ENCODE measurements at places on chromosomes 1 and 21.

DNA sequence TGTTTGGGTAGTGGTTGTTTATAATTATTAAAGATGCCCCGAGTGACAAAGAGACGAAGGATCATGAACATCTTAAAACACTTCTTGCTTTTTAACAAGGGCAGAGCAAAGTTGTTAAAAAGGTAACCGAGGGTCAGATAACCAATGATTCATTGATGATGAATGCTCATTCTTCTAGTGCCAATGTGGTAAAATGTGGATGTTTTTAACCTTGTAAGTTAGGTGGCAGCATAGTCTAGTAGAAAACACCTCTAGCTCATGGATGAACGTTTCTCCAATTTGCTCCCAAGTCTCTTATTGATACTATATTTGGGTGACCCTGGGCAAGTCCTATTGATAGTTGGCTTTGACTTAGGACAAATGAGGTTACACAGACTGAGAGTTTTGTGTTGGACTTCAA is 167.9 kb downstream of the KIF26B start:
- DNase-seq, result no peak

- DNase-seq, result no peak
Observed at GRCh38 chr1:9705337-9706093, 54.0 kb downstream of the PIK3CD start.

DNA sequence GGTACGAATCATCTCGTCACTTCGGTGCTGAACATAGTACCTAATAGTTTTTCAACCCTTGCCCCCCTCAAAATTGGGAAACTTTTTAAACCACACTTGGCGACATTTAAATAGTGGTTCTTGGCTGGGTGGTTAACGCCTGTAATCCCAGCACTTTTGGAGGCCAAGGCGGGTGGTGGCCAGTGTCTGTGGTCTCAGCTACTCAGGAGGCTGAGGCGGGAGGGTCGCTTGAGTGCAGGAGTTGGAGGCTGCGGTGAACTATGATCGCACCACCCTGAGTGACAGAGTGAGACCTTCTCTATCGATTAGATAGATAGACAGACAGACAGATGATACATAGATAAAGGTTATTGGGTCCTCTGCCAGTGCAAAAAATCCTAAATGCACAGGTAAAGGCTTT is 55.5 kb upstream of the RASAL2 start:
- no peak for DNase-seq

DNA sequence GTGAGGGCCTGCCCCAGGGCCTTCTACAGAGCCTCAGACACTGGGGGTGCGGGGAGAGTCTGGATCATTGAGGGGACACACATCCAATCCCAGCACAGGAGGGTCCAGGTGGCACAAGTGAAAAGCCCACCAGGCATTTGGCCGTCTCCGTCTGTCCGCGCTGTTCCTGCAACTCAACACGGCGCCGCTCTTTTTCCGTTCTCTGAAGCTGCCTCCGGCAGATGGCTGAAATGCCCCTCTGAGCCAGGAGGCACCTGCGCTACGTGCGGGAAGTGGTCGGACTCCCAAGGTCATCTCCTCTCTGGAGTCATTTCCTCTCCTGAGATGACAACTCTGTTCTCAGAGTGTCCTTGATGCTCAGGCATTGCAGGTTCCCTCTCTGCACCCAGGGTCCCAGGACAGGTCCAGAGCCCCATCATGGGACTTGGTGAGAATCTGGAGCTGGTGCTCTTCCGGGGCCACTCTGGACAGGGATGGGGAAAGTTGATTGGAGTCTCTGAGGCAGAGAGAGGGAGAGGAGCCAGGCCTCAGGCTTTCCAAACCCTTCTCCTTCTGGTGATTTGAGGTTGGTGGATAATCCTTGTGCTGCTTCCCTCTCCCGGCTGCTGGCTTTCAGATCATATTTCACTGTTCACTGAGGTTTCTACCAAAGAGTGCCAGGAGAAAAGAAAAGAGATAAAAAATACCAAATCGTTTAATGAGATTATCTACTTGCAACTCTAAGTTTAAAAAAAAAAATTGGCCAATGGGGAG is 14.0 kb upstream of the MIXL1 start:
- no peak for DNase-seq

DNA sequence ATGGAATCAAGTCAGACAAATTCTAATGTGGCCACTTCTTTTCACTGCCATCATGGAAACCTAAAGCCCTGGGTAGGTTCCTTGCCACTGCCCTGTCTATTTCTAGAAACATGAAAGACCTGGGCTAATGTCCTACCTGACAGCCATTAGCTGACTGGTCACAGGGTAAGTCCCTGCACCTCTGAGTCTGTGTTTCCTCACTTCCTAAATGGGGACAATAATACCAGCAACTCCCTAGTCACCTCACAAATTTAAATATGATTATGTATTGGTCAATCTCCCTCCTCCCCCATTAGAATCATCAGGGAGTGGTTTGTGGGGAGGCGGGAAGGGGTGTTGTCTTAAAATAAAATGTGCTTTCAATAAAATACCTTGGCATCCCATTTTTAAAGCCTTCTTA is 2.2 kb downstream of the CREG1 start:
- no peak for DNase-seq

- no peak for DNase-seq
Observed at GRCh38 chr1:93344886-93345632, 648 bp upstream of the DR1 start.

DNA sequence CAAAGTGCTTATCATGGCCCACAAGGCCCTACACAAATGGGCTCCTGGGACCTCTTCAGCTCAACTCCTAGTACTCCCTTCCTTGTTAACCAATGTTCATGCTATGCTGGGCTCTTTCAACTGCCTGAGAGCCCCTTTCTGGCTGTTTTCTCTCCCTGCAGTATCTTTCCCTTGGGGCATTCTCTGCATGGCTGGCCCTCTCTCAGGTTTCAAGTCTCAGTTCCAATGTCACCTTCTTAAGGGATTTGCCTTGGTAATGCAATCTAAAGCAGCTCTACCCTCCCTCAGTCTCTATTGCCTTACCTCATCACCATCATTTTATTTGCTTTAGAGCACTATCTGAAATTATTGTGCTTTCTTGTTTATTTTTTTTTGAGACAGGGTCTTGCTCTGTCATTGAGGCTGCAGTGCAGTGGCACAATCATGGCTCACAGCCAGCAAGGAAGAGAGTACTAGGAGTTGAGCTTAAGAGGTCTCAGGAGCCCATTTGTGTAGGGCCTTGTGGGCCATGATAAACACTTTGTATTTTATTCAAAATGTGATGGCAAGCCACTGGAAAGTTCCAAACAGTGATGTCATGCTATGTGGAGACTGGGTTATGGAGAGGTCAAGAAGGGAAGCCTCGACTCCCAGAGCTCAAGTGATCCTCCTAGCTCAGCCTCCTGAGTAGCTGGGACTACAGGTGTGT is 63.4 kb upstream of the SRSF10 start:
- no peak for DNase-seq

DNA sequence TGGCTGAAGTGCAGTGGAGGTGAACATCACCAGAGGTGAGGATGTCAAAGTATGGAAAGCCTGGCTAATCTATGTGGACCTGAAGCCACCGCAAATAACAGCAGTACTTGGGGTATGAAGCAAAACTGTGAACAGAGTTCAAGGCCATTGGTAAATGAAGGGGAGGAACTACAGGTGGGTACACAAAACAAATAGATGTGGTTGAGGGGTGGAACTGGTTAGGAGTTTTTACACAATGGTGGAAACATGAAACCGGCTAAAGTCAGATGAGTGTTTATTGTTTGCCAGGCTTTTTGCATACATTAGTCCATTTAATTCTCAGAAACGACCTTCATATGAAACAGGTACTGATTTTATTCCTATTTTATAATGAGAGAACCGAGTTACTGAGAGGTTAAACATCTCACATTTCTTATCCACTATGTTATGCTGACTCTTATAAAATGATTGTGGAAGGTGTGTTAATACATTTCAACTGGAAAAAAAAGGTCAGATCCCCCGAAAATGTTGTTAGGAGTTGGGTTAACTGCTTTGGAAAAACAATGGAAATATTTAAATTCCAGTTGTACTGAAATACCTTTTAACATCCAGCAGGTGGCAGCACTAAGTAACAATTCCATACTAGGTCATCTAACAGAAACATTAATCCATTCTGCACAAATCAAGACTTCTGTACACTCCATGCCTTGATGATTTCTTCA is 44.3 kb upstream of the GTF2B start:
- DNase-seq, result no peak

GRCh38 chr1:63713041-63713440 is 60.8 kb upstream of the ROR1 start:
- DNase-seq, result no peak

GRCh38 chr1:230430499-230430898 is 4.4 kb upstream of the PGBD5 start:
- DNase-seq, result no peak

GRCh38 chr1:19287436-19288185 is 959 bp downstream of the AKR7A3 start:
- no peak for DNase-seq

GRCh38 chr1:36766481-36766880 is 267.8 kb downstream of the GRIK3 start:
- DNase-seq, result no peak

DNA sequence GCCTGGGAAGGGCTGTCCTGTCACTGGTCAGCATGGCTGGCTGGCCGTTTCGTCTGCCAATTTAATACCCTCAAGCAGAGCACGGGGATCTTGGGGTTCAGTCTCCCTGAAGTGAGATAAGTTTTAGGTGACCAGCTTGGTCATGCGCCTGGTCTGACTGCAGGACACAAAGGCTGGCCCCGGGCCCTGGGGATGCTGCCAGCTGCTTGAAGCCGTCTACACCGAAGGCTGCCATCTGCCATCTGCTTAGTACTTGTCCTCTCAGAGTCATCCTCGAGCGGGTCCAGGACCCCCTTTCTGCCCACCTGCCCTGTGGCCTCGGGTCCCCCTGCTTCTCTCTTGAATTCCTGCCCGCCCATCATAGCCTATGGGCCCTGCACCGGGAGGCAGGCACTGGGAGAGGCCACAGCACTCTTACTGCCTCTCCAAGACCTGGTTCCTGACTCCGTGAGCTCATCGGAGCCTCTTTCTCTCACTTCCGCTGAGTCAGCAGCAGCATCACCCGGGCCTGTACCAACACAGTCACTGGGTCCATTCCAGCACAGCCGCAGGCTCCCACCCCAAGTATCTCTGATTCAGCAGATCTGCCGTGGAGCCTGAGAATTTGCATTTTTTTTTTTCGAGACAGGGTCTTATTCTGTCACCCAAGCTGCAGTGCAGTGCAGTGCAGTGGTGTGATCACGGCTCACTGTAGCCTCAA is 7.0 kb downstream of the FBLIM1 start:
- no peak for DNase-seq

- DNase-seq, result no peak
Observed at GRCh38 chr1:91490501-91490900, 10.2 kb upstream of the CDC7 start.

Measured in stimulated activated CD8-positive, alpha-beta memory T cell treated with anti-CD3 and anti-CD28 coated beads, Interleukin-7, amount 100 ng/mL, for 1 hour (primary cell).